ENCODE measurements at places on chromosomes 16 and 17. TPM values are rescaled to one million over a fixed set of nuclear protein-coding genes. Genes with fewer than 3 reads are reported as not detected.
A peak's percentile ranks its signal among the peaks of the same experiment; 100 is the strongest.

The GAST gene
- not detected for total RNA-seq

The EVPLL gene
- total RNA-seq = not detected

- DNase-seq = no peak
- no peak overlapping the region for H3K27ac ChIP-seq
- no peaks in the 10 kb centered on the region for H3K36me3 ChIP-seq
- H3K4me3 ChIP-seq = no peak overlapping the region
These were observed 459.8 kb downstream of the PMP22 start for GRCh38 chr17:14805348-14805747.

DNA sequence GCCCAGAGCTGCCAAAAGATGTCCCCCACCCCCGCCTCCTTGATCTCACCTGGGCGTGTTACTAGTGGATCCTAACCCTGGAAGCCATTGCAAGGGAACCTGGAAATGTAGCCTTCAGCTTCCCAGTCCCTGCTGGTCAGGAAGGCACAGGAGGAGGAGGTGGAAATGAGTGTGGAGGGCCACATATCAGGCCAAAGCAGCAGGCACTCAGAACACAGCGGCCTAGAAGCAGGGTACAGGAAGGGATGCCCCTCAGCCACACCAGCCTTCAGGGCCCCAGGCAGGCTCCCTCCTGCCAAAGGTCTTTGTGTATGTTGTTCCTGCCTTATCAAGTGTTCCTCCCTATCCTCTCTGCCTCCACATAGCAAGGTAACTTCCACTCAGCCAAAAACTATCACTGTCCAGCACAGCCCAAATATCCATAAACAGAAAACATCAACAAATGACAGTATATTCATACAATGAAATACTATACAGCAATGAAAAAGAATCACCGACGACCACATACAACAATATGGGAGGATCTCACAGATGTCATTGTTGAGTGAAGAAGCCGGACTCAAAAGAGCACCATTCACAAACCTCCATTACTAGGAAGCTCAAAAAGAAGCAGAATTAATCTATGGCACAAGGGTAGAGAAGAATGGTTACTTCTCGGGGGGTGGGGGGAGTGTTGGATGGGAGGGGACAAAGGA lies 28.2 kb upstream of the TNFRSF13B start:
- H3K4me1 ChIP-seq = peaks cover 3% of the 10 kb centered on the region
- H3K36me3 ChIP-seq = no peaks in the 10 kb centered on the region
- H3K27me3 ChIP-seq = peaks cover 2% of the 10 kb centered on the region

DNA sequence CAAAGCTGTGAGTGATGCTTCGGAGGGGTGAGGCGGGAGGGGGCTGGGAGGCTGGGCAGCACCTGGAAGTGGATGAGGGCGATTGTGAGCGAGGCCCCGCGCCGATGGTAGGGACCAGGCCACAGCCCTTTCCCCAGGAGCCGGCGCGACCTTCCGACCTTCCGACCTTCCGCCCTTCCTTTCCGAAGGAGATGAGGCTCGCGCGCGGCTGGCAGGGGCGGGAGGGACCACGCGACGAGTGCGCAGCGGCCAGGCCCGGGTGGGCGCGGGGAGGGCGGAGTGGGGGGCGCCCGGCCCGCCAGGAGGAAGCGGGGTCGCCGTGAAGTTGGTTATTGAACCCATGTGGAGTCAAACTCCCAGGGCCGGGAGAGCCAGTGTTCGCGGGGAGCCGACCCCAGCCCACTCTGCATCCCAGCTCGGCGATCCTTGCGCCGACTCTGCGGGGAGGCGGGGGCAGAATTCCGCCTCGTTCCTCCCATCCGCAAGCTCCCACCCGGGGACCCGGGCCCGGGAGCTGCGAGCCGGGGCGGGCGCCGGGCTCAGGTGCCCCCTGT lies 56.6 kb downstream of the RAP1GAP2 start:
- no peak for DNase-seq
- no peak overlapping the region for H3K27ac ChIP-seq
- H3K4me3 ChIP-seq = no peak overlapping the region
- no peaks in the 10 kb centered on the region for H3K36me3 ChIP-seq

DNA sequence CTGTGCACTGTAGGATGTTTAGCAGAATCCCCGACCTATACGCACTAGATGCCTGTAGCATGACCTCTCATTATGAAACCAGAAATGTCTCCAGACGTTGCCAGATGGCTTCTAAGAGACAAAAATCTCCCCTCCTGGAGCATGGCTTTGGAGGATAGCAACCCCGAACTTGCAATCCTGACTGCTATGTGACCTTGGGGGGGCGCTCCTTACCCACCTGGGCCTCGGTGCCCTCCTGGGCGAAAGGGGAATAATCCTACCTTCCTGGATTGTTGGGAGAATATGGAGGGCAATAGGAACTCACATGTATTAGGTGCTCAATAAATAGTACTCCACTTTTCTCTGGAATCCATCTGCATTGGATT lies 8.1 kb downstream of the MRM1 start:
- H3K4me1 ChIP-seq = peaks cover 15% of the 10 kb centered on the region
- no peaks in the 10 kb centered on the region for H3K27me3 ChIP-seq
- no peak for DNase-seq
- H3K27ac ChIP-seq = no peak overlapping the region
- H3K4me3 ChIP-seq = no peak overlapping the region
- H3K36me3 ChIP-seq = peaks cover 9% of the 10 kb centered on the region

DNA sequence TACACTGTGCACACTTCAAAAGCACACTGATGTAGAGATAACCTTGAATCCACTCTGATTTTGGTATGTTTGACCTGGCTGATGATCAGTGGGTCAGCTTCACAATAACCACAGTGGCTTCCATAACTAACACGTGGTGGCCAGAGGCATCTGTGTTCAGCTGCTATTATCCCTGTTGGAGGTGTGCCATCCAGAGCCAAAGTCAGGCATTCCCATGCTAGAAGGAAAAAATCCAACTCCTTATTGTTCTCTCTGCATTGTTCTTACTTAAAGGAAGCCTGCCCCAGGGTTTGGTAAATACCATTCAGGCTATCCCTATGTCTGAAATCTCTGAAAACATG lies 127.3 kb upstream of the MON1B start:
- H3K27ac ChIP-seq = no peak overlapping the region
- no peaks in the 10 kb centered on the region for H3K36me3 ChIP-seq
- no peak for DNase-seq
- peaks cover 3% of the 10 kb centered on the region for H3K27me3 ChIP-seq

GRCh38 chr17:7748076-7748775 lies 30.7 kb downstream of the DNAH2 start:
- DNase-seq = no peak
- no peaks in the 10 kb centered on the region for H3K36me3 ChIP-seq
- H3K27me3 ChIP-seq = peaks cover 18% of the 10 kb centered on the region
- no peak overlapping the region for H3K27ac ChIP-seq
- no peaks in the 10 kb centered on the region for H3K4me1 ChIP-seq
- no peak overlapping the region for H3K4me3 ChIP-seq

DNA sequence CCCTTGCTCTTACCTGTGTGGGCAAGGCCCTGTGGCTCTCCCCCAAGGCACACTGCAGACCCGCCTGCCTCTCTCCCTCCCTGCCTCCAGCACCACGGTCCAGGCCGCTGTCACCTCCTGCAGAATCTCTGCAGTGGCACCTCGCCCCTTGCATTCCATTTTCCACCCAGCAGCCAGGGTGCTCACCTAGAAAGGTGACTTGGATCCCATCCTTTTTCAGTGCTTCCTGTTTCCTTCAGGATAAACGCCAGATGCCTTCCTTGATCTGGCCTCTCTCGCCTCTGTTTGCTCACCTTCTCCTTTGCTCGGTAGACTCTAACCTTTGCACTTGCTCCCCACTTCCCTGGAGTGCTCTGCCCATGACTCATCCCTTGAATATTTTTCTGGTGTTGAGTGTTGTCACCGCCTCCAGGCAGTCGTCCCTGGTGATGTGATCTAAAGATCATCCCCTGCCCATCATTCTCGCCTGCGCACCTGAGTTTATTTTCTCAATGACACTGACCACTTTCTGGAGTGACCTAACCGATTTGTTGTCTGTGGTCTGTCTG lies 79.2 kb upstream of the LGALS9 start:
- H3K27me3 ChIP-seq = no peaks in the 10 kb centered on the region
- H3K27ac ChIP-seq = peak overlapping the region; percentile 14

DNA sequence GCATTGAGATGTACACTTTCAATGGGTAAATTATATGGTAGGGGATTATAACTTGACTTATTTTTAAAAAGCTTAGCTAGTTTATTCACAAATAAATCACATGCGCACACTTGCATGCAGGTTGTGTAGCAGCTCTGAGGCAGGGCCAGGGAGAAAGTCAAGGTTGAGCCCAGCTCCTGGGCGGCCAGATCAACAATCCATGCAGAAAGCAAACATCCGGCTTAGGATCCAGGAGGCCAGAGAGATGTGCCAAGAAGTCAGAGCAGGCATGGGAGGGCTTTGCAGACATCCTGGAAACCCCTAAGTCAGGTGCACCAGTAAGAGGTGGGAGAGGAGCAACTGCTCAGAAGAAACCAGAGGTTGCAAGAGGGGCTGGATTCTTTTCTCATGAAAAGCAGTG lies 186.5 kb downstream of the AXIN2 start:
- no peak overlapping the region for H3K27ac ChIP-seq
- H3K27me3 ChIP-seq = peaks cover 13% of the 10 kb centered on the region

The NPTX1 gene
- total RNA-seq = 2.8 TPM

DNA sequence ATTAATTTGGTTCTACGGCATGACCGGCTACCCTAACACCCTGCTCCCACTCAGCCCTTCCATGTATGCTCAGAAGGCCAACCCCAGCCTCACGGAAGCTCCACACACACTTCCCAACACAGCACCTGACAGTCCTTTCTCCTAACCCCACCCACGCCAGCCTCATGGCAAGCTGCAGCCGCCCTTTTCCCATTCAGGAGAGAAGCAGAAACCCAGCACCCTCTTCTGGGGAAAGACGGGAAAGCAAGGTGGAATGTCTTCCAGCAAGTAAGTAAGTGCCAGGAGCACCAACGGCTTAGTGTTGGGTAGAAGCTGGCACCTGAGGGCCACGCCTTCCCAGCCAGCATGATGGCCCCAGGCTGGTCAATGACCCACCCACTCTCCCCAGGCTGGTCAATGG lies 32.1 kb downstream of the ABR start:
- no peak for DNase-seq
- no peak overlapping the region for H3K4me3 ChIP-seq
- no peaks in the 10 kb centered on the region for H3K36me3 ChIP-seq

DNA sequence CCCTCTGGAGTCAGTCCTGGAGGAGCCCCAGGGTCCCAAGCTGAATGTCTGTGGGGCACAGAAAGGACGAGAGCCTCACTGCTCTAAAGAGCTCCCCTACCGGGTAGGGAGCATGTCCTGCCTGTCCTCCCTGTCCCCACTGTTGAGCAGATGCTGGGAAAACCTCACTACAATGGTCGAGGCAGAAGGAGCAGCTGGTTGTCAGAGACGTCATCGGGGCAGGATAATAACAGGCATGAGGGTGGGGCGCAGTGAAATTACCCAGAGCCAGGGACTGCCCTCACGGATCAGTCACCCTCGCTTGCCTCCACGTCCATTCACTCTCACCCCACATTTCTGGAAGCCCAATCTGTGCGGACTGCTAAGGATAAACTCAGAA lies 538 bp downstream of the TM4SF5 start:
- H3K27ac ChIP-seq = no peak overlapping the region
- peaks cover 13% of the 10 kb centered on the region for H3K4me1 ChIP-seq
- no peak for DNase-seq

DNA sequence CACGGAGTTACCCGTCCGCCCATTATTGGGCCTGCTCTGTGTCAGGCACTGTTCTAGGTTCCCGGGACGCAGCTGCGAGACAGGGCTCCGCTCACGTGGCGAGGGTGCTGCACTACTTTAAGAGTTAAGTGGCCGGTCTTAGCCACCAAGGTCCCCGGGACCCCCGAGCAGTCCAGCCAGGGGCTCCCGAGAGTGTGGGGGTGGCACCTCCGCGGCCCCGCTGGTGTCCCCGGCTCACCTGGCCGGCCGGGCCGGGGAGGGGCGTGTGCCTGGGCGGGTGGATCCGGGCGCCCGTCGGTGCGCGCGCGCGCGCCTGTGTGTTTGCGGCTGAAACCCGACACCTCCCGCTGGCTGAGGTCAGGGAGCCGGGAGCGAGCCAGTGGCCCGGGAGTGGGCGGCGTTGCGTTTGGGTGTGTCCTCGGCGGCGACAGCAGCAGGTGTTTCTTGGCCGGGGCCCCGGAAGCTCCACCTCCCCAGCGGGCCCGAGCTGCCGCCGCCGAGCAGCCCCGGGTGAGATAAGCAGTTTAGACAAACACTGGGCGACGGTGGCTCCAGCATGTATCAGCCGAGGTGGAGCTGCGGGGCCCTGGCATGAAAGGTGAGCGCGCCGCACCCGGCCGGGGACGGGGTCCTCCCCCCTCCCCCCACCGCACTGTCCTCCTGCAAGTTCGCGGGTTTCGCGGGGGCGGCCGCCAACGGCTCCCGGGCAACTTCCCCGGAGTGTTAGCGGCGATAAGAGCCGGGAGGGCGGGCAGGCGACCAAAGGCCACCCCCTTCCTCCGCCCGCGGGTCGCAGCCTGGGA lies at the start of gene GSE1:
TSS of gene GSE1 (plus strand) at position 522 of the 803 bp plus-strand sequence. CDS start at position 592, 70 bp downstream.
- H3K4me1 ChIP-seq = peaks cover 42% of the 10 kb centered on the region
- H3K27me3 ChIP-seq = no peaks in the 10 kb centered on the region
- H3K36me3 ChIP-seq = peaks cover 3% of the 10 kb centered on the region
- peak; percentile 84 for DNase-seq
- peak within 1 kb of the TSS; percentile 84 for H3K4me3 ChIP-seq
- H3K27ac ChIP-seq = peak within 1 kb of the TSS; percentile 79

The STH gene
- total RNA-seq = not detected

DNA sequence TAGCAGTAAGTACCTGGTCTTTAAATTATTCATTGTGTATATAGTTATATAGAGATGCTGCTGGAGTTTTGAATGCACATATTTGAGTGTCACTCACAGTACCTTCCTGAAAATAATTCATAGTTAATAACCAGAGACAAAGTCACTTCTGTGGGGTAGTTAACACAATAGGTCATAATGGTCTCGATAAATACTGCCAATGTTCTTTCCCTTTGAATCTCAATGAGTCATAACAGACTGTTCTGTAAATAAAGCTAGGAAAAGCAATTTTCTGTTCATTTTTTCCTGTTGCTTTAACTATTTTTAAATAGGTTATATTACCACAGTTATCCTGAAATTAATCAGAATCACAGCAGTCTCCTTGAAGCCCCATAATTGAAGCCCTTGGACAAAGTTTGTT lies 87.2 kb downstream of the MAP2K4 start:
- no peak overlapping the region for H3K4me3 ChIP-seq
- no peaks in the 10 kb centered on the region for H3K27me3 ChIP-seq
- DNase-seq = no peak
- no peak overlapping the region for H3K27ac ChIP-seq

DNA sequence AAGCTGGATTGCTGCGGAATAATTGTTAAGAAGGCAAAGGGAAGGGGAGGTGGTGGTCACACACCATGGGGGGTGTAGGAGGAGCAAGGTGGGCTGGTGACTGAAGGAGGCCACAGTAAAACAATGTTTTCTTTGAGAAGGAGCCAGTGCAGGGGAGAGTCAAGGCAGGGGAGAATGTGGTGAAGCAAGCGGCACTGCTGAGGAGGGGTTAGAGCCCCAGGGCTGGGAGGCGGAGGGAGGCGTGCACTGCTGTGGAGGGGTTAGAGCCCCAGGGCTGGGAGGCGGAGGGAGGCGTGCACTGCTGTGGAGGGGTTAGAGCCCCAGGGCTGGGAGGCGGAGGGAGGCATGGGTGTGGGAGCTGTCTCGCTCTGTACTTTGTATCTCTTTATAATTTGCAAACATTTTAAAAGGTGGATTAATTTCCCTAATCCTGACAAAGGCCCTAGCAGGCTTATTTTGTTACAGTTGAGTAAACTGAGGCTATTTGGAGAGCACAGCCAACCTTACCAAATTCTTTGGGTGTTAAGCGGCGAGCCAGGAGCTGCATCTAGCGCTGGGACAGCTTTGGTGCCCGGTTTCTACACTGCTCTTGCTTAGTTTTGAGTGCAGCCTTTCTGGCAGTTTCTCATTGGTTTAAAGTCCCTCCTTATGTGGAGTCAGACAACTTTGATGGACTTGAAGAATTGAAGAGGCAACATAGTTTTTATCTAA lies 20.9 kb downstream of the RPTOR start:
- H3K4me3 ChIP-seq = no peak overlapping the region
- peaks cover 2% of the 10 kb centered on the region for H3K36me3 ChIP-seq
- DNase-seq = no peak
- peaks cover 9% of the 10 kb centered on the region for H3K4me1 ChIP-seq

Measured in activated naive CD8-positive, alpha-beta T cell treated with anti-CD3 and anti-CD28 coated beads, Interleukin-2, amount 10 ng/mL, durations not matched to agents 7 days and 5 days (primary cell).